ENCODE measurements at places on chromosomes 12 and 14. TPM values are rescaled to one million over a fixed set of nuclear protein-coding genes. Genes with fewer than 3 reads are reported as not detected.

Gene PROX2
- not detected for total RNA-seq

Gene NFE2
- total RNA-seq: not detected

Gene TEX52
- 2.3 TPM for total RNA-seq

Gene A2M
- 39.8 TPM for total RNA-seq

Gene ANO2
- total RNA-seq: 7.2 TPM

Gene COPS7A
- 38.4 TPM for total RNA-seq

Gene KITLG
- 10.5 TPM for total RNA-seq

Gene SCNN1A
- 134 TPM for total RNA-seq

Gene BCL2L14
- total RNA-seq: 101 TPM

Gene KNTC1
- total RNA-seq: 30.8 TPM

Gene CELA1
- not detected for total RNA-seq

Gene INHBC
- not detected for total RNA-seq

Gene DNAJC22
- 57.8 TPM for total RNA-seq

Gene CACNA1C
- total RNA-seq: 16.2 TPM

Gene ASCL1
- not detected for total RNA-seq

Gene OAS1
- total RNA-seq: 33.9 TPM

Gene RNF212B
- total RNA-seq: not detected

Gene CCDC177
- not detected for total RNA-seq

DNA sequence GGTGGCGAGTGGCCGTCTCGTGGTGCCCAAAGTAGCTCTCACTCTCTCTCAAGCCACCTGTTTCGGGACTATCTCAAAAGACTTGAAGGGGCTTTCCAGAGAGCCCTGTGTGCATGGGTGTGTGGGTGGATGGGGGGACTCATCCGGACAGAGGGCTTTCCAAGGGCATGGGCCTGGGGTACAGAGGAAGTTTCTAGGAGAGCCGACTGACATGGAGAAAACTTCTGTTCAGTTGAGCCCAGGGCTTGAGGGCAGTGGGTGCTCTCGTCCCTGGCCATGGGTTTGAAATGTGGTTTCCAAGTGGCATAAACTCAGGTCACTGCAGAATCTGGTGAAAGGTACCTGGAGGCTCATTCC, 47.4 kb upstream of the MEG3 start:
- DNase-seq: no peak

DNA sequence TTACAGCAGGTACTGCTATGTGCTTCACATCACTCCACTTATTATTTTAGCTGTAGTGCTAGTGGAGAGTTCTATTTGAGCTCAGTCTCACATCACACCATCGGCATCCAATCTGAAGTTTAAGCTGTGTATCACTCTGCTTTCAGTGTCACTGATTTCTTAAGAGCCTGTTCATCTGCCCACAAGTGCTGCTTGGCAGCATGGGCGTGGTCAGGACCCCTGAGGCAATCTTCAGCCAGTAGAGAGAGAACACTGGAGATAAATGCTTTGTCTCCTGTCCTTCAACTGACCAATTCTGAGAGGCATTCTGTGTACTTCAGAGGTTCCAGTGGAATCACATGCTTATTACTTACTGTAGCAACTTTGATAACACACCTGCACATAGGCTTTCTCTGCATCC, 728.8 kb downstream of the RPS29 start:
- no peak for DNase-seq

DNA sequence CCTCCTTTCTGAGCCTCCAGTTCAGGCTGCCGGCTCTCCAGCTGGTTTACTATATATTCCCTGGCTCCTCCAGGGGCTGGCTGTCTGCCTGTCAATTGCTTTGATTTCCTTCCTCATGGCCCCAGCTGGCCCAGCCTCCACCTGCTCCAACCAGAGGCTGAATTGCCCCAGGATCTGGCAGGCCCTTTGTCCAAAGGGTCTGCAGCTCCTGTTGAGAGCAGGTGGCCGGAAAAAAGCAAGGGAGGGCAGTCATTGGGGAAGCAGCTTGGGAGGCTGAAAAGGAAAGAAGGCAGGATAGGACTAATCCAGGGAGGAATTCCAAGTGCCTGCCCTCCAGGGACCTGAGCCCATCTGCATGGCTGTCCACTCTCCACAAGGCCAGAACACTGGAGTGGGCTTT, 25.3 kb downstream of the PAH start:
- no peak for DNase-seq

GRCh38 chr12:53803194-53803593, 51.4 kb upstream of the CISTR start:
- no peak for DNase-seq

DNA sequence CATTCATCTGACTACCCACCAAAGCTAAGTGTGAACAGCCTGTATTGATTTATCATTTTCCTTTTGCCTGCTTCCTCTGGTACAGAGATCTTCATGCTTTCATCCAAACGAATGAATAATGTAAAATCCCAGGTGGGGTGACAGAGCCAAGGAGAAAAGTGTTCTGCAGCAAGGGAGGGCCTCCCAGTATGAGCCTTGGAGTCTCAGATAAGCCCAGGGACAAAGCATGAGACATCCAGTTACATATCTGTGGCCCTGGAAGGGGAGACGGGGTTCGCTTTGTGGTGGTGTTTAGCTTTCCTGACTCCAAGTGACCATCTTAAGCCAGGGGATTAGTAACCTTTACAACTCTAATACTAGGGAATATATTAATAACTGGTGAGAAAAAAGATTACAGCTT, 177.1 kb downstream of the ETV6 start:
- no peak for DNase-seq

- no peak for DNase-seq
These were observed 7.5 kb upstream of the MSI1 start for GRCh38 chr12:120376416-120376815.

- no peak for DNase-seq
These were observed 57.1 kb downstream of the ATP2A2 start for GRCh38 chr12:110337912-110338710.

DNA sequence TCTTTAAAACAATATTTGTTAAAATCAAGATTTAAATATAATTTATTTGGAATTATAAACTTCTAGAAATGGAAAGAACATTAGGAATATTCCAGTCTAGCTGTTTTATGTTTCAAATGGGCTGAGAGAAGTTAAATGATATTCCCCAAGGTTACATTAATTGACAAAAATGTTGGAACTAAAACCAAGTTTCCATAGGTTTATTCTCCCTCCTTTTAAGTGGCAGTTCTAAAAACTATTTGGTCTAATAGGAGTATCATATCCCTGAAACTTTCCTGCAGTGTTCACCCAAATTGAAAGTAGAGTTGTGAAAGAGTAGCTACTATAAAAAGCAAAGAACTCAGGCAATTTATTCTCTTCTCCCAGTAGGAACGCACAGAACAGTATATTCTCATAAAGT, 1185.5 kb downstream of the LRFN5 start:
- no peak for DNase-seq

DNA sequence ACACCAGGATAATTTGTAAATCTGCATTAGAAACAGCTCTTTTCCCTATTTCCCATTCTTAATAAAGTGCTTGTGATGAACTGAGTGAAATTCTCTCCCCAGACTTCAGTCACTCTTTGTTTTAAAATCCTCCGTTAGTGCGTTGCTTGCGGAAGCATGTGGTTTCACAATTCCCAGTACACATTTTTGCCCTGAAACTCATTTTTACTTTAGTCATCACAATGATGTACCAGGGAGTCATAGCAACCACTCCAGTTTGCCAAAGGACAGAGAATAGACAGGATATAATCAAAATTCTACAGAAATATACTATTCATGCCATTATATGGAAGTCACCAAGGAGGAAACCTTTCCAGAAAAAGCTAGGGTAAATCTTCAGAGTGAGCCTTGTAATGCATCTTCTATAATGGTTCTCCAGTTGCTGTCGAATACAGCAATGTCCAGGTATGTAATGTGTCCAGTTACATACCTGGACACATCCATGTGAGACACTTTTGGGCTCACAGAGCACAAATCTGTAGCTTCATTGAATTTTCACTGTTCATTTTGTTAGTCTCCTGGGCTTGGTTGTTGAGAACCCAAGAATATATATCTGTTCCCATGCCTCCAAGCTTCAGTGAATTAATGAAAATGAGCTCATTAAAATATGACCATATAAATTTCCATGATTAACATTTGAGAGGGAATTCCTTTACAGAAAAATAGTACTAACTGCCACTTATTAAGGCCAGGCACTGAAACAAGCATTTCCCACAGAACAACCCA, 57.8 kb downstream of the GPR135 start:
- DNase-seq: no peak

GRCh38 chr14:67167420-67168109, 21.7 kb upstream of the GARIN2 start:
- no peak for DNase-seq

DNA sequence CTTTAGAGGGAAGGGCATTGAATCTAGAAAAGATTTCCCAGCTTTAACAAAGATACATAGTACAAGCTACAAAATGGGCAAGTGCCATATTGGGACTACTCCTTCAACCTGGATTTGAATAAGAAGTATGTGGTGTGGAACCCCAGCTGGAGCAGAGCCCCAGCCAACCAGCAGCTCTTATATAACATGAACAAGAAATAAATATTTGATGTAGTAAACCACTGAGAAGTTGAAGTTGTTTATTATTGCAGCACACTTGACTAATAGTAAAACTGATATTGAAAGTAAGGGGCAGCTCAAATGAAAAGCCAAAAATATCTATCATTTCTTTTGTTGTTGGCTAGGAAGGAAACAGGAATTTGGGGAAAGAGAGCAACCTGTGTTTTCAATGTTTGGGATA, 701.8 kb downstream of the TMTC2 start:
- no peak for DNase-seq

DNA sequence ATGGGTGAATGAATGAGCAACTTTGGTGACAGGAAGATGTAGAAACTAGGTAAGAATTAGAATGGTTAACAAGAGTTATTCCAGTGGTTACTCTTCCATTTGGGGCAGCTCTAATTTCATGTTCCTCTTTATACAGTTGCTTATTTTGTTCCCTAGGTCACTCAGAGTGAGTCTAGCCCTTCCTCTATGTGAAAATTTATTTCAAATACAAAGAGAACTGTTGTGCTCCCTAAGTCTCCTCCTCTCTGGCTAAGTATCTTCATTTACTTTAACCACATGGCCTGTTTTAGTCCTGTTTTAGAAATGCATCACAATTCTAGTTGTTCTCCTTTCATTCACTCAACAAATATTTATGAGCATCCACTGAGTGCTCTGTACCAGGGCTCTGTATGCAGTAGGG, 51.1 kb upstream of the HIF1A start:
- no peak for DNase-seq

GRCh38 chr14:24145690-24146452, 539 bp downstream of the PSME2 start:
- no peak for DNase-seq

DNA sequence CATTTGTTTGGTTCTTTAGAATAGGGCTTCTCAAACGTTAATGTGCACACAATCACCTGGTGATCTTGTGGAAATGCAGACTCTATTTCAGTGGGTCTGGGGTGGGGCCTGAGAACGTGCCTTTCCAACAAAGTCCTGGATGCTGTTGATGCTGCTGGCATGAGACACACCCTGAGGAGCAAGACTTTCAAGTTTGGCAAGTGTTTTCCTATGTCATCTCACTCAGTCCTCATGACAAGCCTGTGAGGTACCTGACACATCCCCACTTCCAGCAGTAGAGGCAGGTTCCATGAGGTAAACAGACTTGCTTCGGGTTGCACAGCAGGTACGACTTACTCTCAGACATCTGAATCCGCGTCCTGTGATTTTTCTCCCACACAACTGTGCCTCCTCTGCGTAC, 147.1 kb downstream of the MYRFL start:
- DNase-seq: no peak

DNA sequence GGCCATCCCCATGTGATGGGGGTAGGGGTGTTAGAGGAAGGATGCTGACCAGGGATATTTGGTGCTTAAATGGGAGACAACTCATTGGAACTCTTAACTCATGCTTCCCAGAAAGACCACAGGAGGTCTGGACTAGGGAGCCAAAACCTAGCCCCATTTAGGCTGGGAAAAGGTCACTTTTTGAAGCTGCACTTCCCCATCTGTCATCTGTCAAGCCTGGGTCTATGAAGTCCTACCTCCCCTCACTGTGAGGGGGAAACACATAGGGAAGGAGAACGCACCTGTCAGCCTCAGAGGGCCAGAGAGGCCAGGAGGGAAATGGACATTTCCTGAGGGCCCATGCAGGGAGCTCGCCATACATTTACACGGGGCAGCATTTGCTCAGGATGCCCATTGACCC, 321.0 kb downstream of the BCL11B start:
- DNase-seq: no peak

DNA sequence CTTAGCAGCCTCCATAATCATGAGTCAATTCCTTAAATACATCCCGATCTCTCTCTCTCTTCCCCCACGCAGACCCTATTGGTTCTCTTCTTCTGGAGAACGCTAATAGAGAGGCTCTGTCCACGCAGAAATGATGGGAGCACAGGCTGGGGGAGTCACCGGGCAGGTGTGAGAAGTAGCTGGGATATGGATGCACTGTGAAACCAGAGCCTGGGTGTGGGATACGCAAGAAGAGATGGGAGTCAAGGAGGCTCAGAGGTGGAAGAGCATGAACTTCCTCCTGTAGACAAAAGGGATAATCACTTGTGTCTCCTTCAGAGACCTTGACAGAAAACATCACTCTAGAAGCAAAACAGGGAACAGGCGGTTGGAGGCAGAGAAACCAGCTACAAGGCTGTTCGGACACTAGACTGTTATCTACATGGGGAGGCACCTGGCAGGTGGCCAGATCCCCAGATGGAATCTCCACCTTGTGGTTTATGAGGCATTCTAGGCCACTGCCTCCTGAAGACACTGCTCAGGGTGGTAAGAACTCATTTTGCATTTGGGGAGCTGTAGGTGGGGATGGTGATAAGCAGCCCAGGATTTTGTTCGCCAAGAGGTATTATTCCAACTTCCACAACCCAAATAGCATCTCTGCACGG, 7.2 kb upstream of the SELPLG start:
- DNase-seq: peak; percentile 68

- no peak for DNase-seq
These were observed 198.2 kb downstream of the BTG1 start for GRCh38 chr12:91947459-91947858.

- DNase-seq: no peak
These were observed 67.4 kb downstream of the MVK start for GRCh38 chr12:109640961-109641360.

- no peak for DNase-seq
These were observed 6.9 kb upstream of the ACVRL1 start for GRCh38 chr12:51900323-51900889.

- no peak for DNase-seq
These were observed 400.2 kb downstream of the TMEM121 start for GRCh38 chr14:105926373-105927095.

GRCh38 chr12:130596241-130596640, 119.9 kb downstream of the RIMBP2 start:
- DNase-seq: no peak

All from Peyer's patch (tissue), 4 donors.